Activated T-helper 1 cell treated with Interleukin-2 at 50 U/mL for 16 hours (primary cell): ENCODE measurements at places on chromosomes 6 and 20.

DNA sequence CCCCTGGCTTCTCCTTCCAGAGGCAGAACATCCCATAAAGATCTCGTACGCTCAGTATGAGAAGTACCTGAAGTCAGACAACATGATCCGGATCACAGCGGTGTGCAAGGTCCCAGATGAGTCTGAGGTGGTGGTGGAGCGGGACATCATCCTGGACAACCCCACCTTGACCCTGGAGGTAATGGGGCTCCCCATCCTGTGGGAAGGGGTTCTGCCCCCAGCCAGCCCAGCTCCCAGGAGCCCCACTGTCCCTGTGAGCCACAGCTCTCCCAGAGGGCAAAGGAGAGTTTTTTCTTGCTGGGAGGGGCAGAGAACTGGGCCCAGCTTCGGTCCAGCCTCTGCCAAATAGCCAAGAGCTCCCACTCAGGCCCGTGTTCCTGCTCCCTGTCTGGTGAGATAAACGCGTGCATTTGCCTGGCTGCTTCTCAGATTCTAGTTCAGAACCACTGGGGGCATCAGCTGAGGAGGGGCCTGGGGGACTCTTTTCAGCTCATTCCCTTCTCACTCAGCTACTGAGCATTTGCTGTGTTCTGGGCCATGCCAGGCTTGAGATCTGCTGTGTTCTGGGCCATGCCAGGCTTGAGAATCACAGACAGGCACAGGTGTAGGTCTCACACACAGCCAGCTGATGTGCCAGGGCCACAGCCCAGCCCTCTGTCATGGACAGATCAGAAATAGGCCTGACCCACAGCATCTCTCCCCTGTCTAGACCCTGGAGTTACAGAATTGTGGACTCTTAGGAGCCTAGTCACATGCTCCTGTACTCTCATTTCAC lies 39.5 kb downstream of the TGM3 start:
- DNase-seq: no peak

- no peak for DNase-seq
Measured at GRCh38 chr6:150517175-150517574, 82.5 kb upstream of the PLEKHG1 start.

GRCh38 chr20:57047281-57048026 lies 219.0 kb downstream of the BMP7 start:
- DNase-seq: no peak

GRCh38 chr6:47844881-47845280 lies 63.0 kb downstream of the OPN5 start:
- DNase-seq: no peak

DNA sequence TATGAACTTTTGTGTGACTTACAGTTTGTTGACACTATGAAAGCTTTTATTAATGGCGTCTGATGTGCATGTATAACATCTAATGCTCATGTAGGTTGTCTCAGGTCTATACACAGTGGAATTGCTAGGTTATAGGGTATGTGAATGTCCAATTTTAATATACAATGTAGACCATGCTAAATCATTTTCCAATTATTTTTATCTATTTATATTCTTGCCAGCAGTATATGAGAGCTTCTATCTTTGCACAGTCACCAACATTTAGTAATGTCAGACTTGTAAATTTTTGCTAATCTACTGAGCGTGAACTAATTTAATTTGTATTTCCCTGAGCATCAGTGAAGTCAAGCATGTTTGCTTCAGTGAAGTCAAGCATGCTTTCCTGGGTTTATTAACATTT lies 64.4 kb downstream of the TPD52L1 start:
- DNase-seq: no peak

DNA sequence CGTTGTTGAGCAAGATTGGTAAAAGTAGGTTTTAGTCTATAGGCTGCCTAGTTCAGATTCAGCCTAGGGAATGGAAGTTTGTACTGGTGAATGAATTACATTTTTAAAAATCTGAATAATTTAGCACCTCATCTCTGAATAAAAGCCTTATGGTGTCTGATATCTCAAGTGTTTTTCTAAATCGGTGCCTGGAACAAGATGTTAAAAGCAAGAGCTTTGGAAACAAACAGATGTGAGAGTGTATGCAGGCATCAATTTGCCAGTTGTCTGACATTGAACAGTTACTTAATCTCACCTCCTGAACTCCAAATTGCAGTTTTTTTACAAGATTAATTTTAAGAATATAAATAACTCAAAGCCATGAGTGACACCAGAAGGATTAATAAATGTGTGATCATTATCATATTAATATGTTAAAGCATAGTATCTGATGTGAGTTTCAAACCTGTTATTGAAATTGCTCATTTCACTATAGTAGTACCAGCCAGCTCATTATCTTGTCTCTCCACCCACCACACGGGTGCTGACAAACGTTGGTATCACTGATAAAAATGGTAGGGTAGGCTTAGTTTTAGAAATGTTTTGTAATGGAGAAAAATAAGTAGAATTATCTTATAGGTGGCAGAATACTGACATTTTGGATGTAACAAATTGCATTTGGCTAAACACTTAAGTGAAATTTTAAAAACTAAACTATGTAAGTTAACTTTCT lies 157.3 kb downstream of the FAM83B start:
- no peak for DNase-seq
